ENCODE measurements at places on chromosomes 6 and 20.
A peak's percentile ranks its signal among the peaks of the same experiment; 100 is the strongest.

GRCh38 chr6:122202576-122203137 lies 196.8 kb upstream of the HSF2 start:
- no peak for DNase-seq

DNA sequence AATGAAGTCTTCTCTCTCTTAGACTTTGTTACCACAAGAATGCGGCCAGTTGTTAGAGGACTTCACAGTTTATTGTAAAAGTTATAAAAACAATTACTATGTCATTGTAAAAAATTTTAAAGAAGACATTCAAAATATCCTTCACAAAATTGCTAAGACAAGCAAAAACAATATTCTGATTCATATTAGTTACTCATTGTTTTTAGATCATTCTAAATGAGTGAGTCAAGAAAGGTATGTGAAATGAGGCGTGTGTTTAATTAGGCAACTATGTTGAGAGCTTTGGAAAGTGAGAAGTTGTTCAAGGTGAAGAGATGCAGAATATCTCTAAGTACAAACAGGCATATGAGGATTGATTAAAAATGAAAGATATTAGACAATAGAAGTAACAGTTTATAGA lies 875.3 kb downstream of the EYS start:
- no peak for DNase-seq

- DNase-seq = no peak
Observed at GRCh38 chr20:46119028-46119546, 973 bp downstream of the CD40 start.

- DNase-seq = no peak
Observed at GRCh38 chr20:42258564-42259302, 640.6 kb upstream of the CHD6 start.

- DNase-seq = peak; percentile 90
Observed at GRCh38 chr20:2172305-2173175, 70.9 kb downstream of the STK35 start.

DNA sequence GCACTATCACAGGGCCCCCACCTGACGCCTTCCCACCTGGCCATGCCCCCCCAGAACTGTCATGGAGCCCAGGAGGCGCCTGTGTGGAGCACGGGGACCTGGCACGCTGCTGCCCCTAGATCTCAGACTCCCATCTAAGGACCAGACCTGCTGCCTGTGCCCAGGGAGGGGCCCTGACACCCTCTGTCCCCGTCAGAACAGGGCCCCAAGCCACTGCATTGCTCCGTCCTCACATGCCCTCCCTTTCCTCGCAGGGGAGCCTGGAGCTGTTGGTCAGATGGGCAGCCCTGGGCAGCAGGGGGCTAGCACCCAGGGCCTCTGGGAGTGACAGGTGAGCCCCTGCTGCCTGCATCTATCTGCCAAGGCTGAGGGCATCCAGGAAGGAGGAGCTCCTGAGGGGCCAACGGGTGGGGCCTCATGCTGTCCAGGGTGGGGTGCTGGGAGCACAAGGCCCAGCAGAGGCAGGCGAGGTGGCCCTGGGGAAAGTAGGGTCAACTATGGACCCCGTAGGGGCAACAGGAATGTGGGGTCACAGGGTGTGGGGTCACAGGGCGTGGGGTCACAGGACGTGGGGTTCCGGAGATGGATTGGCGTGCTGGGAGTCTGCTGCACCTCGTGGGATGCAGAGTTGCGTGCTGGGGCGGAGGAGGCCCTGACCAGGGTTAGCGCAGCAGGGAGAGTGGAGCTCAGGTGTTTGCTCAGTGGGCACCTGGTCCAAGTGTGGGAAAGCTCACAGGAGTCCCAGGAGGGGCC lies 31.6 kb downstream of the CHRNA4 start:
- DNase-seq = no peak

DNA sequence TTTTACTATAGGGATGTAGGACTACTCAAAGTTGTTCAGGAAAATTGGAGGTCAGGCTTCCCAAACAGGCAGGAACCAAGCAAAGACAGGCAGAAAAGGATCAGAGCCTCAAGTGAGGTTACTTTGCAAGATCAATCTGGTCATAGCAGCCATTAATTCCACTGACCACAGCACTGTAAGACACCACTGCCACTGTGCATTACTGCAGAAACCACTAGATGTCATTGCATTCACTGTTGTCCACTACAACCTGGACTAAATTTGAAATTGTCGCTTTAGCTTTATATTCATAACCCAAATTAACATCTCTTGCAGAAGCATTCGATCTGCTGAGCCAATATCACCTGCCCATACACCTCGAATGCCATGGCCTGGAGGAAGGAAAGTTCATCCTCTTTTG lies 126.9 kb upstream of the UFL1 start:
- DNase-seq = no peak

DNA sequence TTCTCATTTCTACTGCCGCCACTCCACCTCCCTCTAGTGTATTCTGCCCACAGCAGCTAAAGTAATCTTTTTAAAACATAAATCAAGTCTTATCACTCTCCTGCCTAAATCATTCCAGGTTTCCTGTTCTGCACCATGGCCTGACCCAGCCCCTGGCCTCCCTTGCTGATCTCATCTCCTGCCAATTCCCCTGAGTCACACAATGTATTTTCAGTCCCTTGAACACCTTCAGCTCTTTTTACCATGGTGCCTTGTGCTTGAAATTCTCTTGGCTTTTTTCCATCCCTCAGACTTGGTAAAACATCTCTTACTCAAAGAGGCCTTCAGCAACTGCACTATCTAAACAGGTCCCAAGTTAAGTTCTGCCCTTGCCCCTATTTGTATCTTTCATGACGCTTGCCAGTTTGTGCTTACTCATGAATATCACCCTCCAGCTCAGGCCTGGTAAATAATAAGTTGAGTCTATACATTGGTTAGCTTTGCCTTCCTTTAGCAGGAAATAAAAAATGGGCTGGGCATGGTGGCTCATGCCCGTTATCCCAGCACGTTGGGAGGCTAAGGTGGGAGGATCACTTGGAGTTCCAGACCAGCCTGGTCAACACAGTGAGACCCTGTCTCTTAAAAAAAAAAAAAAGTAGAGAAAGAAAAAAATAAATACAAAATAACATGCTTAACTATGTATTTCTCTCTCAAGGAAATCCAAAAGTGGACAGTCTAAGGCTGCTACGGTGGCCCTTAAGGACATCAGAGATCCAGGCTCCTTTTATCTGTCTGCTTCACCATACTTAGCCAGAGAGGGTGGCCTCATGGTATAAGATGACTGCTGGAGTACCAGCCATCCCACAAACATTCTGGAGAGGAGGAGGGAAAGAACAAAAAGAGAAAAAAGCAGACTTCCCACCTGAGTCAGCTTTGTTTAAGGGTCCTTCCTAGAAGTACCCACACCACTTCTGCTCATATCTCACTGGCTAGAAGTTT lies 62.2 kb downstream of the ARFGEF2 start:
- no peak for DNase-seq

- peak; percentile 78 for DNase-seq
Observed at GRCh38 chr20:50804437-50805348, 9.8 kb downstream of the BCAS4 start.

- no peak for DNase-seq
Observed at GRCh38 chr6:163369141-163369540, 45.4 kb upstream of the QKI start.

DNA sequence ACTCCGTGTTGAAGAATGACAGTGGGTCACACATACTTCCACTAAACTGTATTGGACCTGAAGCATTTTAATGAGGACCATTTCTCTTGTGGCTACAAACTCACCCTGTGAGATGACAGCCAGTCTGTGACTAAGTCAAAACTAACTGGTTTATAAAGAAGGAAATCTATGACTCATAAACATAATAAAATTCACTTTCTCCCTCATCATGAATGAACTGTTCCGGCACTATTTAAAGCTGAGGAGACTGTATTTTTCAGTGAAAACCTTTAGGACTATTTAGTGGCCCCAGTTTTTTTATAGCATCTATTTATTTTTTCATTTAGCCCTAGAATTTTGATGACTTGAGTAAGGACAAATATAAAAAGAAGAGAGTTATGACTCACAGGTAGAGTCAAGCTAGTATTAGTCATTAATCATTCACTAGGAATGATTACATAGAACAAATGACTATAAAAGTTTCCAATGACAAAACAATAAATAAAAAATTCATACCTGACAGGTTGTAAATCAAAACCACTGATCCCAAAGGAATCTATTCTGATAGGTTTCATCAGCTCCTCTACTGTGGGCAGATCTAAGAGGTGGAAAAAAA lies 34.2 kb downstream of the CEP162 start:
- no peak for DNase-seq

- DNase-seq = no peak
Observed at GRCh38 chr6:34374069-34374468, 18.4 kb downstream of the NUDT3 start.

DNA sequence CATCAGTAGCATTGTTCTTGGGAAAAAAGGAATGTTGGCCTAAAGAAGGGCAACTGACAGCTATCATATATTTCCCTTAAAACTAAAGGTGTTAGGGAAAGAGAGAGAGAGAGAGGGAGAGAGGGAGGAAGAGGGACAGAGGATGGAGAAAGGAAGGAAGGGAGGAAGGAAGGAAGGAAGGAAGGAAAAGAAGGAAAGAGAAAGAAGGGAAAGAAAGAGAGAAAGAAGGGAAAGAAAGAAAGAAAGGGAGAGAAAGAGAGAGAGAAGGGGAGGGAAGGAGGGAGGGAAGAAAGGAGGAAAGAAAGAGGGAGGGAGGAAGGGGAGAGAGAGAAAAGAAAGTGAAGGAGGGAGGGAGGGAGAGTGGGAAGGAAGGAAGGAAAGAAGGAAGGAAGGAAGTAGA lies 37.7 kb upstream of the ADGRF5 start:
- no peak for DNase-seq

DNA sequence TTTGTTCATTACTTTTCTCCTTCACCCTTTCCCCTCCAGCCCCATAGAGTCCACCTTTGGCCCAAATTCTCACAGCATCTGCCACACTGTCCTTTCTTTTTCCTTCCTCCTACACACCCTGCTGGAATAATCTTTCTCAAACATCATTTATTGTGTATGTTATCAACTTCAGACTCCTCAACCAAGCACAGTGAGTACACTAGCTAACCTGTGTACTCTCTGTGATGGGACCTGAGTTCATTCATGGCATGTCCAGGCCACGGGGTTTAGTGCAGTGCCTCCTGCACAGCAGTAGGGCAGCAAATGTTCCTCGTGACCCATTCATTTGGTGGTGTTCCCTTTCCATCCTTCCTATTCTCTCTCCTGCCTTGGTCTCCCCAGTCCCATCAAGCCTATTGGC lies 7.1 kb upstream of the ARMC12 start:
- no peak for DNase-seq

DNA sequence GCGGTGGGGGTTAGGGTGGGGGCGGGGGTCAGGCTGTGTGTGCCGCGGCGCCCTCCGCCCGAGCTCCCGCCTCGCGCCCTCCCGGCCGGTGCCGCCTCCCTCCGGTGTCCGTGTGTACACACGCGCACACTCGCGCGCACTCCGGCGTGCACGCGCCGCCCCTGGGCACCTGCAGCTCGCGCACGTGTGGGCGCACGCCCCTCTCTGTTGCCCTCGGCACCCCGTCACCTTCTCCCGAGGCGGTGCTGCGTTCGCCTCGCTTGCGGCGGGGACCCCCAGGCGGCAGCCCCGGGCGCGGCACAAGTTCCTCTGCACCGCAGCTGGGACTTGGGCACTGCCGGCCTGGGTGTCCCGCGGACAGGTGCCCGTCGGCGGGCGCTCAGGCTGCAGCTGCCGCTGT lies 525 bp downstream of the MACROD2 start:
- no peak for DNase-seq

DNA sequence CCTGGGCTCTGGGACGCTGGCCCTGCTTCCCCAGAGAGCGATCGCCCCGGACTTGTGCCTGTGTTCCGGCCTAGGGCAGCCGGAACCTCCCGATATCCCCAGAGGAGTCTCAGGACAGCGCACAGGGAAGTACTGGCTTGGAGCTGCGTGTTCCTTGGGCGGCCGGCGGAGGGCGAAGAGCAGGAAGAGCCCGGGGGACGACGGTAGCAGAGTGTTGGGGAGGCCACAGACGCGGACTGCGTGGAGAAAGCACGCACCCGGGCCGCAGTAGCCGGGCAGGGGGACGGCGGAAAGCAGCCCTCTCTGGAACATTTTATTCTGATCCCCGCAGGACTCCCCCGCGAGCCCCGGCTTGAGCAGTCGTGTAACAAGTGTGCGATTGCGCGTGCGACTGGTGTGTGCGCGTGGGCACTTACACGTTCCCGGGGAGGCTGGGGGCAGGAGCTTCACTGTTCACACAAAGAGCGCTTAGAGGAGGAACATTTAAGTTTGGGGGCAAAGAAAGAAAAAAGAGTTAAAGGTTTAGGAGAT lies 36.1 kb downstream of the NCR2 start:
- peak; percentile 68 for DNase-seq

DNA sequence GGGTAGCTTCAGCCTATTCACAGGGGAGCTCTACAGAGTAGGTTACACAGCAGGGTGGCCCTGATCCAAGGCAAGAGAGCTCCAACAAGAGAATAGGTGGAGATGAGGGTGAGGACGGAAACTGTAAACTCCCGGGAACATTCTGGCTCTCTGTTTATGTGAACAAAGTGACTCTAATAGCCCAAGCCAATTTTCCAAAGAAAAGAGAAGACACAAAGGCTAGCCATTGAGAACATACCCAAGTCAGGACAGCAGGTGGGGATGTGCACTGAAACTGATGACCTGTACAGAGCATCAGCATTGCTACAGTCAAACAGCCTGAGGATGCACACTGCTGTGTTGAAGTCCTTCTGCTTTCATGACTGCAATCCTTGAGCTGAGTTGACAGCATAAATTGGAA lies 136.0 kb upstream of the TOP1 start:
- DNase-seq = no peak

DNA sequence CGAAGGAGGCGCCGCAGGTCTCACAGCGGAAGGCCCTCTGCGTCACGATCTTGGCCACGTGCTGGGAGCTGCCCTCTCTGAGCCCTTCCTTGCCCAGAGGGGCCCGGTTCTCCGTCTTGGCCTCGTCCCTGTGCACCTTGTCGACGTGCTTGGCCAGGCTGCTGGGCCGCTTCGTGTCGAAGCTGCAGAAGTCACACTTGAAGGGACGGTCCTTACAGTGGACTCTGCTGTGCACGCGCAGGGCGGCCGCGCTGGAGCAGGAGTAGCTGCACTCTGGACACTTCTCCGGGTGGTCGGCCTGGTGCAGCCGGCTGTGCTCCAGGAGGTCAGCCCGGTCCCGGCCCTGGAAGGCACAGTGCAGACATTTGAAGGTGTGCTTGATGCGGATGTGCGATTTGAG lies 106.9 kb downstream of the ZFP64 start:
- no peak for DNase-seq

- DNase-seq = no peak
Observed at GRCh38 chr6:132584698-132585097, 4.8 kb downstream of the TAAR5 start.

DNA sequence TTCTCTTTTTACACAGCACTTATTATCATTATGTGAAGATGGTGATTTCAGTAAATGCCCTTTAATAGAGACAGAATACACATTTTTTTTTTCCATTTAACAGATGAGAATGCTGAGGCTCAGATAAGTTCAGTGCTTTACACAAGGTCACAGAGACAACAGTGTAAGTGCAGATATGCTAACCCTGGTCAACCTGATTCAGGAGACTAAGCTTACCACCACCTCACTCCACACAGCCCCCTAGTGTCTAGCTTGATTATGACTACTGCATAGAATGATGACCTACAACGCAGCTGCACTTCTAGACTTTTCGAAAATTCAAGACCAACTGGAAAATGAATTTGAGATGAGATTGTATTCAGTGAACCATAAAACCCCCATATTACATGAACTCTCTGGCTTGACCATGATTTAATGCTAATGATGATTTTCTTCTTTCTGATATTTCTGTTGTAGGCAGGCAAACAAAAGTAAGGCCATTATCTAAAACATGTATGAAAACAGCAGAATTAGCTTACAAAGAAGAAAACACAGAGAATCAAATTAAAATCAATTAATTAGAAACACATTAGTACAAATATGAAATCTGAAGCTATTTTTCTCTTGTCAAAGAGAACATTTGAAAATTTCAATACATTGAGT lies 212.1 kb upstream of the PHACTR1 start:
- DNase-seq = peak; percentile 60
